Trophoblast cell (in vitro differentiated cells and primary cell): ENCODE measurements at places on chromosomes 3 and 15.

- no peak overlapping the region for H3K4me3 ChIP-seq
- no peaks in the 10 kb centered on the region for H3K27me3 ChIP-seq
- DNase-seq: no peak
- H3K4me1 ChIP-seq: peaks cover 2% of the 10 kb centered on the region
- H3K36me3 ChIP-seq: no peaks in the 10 kb centered on the region
- H3K27ac ChIP-seq: no peak overlapping the region
These were observed 30.9 kb downstream of the HES1 start for GRCh38 chr3:194166682-194167479.

DNA sequence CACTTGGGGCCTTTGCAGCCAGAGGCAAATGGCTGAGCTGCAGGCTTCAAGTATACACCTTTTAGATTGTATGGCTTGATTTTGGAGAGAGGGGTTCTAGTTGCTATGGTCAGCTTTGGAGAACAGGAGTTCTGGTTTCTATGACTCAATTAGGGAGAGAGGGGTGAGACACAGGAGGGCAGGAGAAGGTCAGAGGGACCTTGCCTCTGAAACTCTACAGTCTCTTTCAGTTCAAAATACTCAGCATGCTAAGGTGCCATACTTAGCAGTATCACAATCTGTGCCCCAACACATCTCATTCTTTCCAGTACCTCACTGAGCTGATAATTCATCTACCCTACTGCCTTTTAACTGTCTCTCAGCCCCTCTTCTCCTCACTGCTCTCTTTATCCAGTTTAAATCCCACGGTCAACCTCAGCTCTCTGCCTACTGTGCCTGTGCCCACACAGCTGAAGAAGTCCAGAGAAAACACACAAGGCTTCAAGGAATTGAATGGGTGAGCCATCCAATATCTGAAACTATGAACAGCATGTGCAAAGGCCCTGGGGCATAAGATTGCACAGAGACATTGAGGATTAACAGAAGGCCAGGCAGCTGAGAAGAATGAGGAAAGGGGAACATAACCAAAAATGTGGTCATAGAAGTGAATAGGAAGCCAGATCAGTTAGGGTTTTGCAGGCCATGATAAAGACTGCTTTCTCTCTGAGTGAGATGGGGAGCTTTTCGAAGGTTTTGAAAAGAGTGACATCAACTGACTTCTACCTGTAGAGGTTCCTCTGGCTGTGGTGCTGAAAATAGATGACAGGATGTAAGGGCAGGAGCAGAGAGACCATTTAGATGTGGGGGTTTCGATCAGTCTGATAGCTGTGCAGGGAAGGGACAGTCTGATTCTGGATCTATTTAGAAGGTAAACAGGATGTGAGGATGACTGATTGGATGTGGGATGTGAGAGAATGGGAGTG, 54.5 kb upstream of the C3orf80 start:
- H3K4me1 ChIP-seq: no peaks in the 10 kb centered on the region
- no peaks in the 10 kb centered on the region for H3K27me3 ChIP-seq
- no peak overlapping the region for H3K27ac ChIP-seq
- no peaks in the 10 kb centered on the region for H3K36me3 ChIP-seq

GRCh38 chr15:67550522-67550921, 8.0 kb downstream of the MAP2K5 start:
- no peak overlapping the region for H3K4me3 ChIP-seq
- H3K4me1 ChIP-seq: no peaks in the 10 kb centered on the region
- DNase-seq: peak; percentile 14
- H3K27ac ChIP-seq: no peak overlapping the region
- H3K27me3 ChIP-seq: no peaks in the 10 kb centered on the region

DNA sequence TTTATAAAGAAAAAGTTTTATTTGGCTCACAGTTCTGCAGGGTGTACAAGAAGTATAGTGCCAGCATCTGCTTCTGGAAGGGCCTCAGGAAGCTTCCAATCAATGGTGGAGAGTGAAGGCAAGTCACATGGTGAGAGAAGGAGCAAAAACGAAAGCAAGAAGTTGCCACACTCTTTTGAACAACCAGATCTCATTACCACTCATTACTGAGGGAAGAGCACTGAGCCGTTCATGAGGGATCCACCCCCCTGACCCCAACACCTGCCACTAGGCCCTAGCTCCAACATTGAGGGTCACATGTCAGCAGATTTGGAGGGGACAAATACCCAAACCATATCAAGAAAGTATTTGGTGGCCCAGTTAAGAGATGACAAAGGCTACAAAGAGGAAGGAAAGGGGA, 239.3 kb upstream of the UBE2E1 start:
- H3K4me3 ChIP-seq: no peak overlapping the region
- H3K27ac ChIP-seq: no peak overlapping the region
- no peaks in the 10 kb centered on the region for H3K4me1 ChIP-seq
- H3K27me3 ChIP-seq: no peaks in the 10 kb centered on the region
- H3K36me3 ChIP-seq: no peaks in the 10 kb centered on the region
- DNase-seq: no peak

- DNase-seq: no peak
- H3K27ac ChIP-seq: no peak overlapping the region
- H3K27me3 ChIP-seq: no peaks in the 10 kb centered on the region
- H3K4me1 ChIP-seq: peaks cover 21% of the 10 kb centered on the region
- H3K36me3 ChIP-seq: peaks cover 2% of the 10 kb centered on the region
- H3K4me3 ChIP-seq: no peak overlapping the region
These were observed 92.3 kb downstream of the SMAD3 start for GRCh38 chr15:67157521-67158252.
